ENCODE measurements at places on chromosomes 7 and 10.

GRCh38 chr7:74214816-74215630, 5.2 kb downstream of the LAT2 start:
- DNase-seq, result no peak

DNA sequence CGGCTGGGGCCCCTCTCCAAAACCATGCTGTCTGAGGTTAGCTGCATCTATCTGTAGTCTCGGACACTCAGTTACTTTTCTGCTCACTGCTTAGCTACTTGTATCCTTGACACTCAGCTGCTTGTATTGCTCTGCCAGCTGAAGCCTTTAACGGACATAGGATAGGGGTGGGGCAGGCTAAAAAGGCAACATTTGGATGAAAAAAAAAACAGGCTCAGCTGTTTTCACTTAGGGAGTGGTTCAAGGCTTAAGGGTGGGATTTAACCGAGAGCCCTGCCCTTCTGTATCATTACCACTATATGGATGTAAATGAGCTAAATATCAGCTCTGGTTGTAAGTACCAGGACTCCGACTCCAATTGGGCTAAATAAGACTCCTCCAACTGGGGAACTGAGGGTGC, 28.6 kb downstream of the LSMEM1 start:
- DNase-seq, result no peak

GRCh38 chr10:126499744-126500143, 111.5 kb upstream of the ADAM12 start:
- no peak for DNase-seq

- DNase-seq, result no peak
Measured at GRCh38 chr7:30459591-30460245, 18.9 kb downstream of the NOD1 start.

DNA sequence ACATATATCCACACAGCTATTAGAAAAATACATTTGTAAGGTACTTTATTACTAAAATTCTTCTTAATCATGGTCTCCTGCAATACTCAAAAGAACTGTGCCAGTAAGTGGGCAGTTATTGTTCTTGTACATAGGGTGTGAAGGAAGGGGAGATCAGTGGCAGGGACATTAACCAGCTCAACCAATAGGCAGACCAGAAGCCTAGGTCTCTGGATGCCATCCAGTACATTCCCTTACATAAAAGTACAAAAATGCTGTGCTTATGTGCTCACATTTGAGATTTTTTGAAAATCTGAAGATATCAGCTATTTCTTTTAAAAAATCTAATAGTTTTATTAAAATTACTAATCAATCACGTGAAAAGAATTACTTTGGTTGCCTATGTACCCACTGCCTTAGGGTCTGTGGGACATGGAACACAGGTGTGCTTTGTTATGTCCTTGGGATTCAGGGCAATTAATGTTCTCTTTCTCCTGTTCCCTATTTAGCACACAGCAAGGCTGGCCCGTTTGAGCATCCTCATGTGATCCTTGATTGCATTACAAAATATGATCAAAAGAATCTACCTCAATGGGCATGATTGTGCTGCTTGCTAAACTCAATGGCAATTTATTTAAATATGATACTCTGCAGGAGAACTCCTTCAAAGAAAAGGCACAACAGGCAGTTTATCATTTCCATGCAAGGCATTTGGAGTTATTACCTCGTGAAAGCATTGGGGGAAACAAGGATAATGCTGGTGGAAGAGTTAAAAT, 22.7 kb downstream of the TWIST1 start:
- DNase-seq, result no peak

DNA sequence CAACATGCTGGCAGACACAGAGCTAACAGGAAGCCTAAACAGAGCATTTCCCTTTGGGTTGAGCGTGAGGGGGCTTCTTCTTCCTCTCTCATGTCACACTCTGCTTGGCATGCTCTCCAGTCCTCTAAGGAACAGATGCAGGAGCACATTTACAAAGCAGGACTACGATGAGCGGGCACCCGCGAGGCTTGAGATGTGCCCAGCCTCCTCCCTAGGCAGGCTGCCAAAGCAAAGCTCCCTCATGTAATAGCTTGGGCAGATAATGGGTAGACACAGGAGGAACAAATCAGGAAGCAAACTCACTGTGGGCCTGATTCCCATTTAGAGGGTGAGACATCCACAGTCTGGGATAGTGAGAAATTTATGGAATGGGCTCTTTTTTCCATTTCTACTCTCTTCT, 519.1 kb downstream of the NRG3 start:
- no peak for DNase-seq

GRCh38 chr10:47164126-47164799, 135.7 kb upstream of the GDF10 start:
- DNase-seq, result no peak

GRCh38 chr7:20310963-20311742, 19.5 kb upstream of the ITGB8 start:
- DNase-seq, result no peak

- no peak for DNase-seq
Measured at GRCh38 chr7:146528581-146528980, 412.0 kb downstream of the CNTNAP2 start.

- DNase-seq, result no peak
Measured at GRCh38 chr10:124694481-124695220, 49.5 kb downstream of the FAM53B start.

- no peak for DNase-seq
Measured at GRCh38 chr10:114571316-114571999, 86.6 kb downstream of the ABLIM1 start.

DNA sequence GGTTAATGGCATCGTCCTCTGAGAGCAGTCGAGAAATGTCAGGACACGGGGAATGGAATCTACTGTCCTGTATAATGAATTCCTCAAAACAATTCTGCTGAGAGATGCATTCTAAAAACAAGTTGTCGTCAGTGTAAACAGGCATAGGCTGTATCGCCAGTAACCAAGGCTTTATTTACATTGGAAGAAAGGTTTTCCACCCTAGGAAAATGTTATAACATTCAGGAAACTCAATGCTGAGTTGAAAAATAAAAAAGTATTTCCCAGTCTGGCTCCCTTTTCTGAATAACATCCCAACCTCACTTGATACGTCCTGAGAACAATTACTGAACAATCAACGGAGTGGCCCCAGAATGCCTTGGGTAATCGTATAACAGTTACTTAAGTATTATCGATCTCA, 79.6 kb upstream of the UCN3 start:
- DNase-seq, result no peak

GRCh38 chr7:46150202-46150601, 229.1 kb upstream of the IGFBP3 start:
- DNase-seq, result no peak

DNA sequence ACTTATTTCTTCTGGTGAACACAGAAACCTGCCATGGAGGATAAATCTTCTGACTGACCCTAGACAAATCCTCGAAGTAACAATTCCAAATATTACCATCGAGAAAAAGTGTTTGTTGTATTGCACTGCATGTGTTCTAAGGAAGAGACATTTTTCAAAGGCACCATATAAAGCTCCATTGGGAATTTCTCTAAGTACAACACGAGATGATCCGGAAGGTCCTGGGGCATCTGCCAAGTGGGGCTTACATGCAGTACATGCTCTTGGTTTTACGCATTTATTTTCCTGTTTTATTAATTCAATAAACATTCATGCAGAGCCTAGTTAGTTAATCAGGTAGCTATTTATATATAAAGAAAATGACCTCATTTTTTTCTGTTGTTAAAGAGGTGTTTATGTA, 692.0 kb upstream of the IGFBP3 start:
- DNase-seq, result no peak

GRCh38 chr7:131507592-131508331, 48.7 kb downstream of the PODXL start:
- peak; percentile 69 for DNase-seq

GRCh38 chr10:114521255-114521654, 117.0 kb upstream of the AFAP1L2 start:
- no peak for DNase-seq

DNA sequence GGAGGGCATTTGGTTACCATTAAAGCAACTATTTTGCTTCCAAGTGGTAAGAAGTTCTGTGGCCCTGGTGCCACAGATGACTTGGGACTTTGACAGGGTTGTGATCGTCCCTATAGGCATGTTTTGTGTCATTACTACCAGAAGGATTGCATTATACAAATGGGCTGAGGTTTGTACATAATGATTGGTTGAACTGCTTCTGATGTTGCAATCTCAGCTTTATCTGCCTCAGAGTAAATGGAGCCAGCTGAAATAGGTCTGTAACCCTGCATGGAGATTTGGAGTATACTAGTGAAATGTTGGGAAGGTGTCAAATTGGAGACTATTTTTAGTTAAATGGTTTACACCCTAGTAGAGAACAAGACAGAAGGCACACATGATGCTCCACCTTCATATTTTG, 46.1 kb upstream of the SEPTIN7 start:
- DNase-seq, result no peak

- DNase-seq, result no peak
Measured at GRCh38 chr7:117140921-117141320, 181.9 kb downstream of the WNT2 start.

DNA sequence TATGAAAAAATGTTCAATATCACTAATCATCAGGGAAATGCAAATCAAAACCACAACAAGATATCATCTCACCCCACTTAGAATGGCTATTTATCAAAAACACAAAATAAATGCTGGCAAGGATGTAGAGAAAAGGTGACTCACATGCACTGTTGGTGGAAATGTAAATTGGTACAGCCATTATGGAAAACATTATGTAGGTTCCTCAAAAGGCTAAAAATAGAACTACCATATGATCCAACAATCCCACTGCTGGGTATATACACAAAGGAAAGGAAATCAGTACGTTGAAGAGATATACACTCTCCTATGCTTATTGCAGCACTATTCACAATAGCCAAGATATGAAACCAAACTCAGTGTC, 50.2 kb downstream of the CDK1 start:
- no peak for DNase-seq

- DNase-seq, result peak; percentile 70
Measured at GRCh38 chr7:70660154-70660818, 471.7 kb upstream of the GALNT17 start.

GRCh38 chr10:131890276-131891195, 10.3 kb upstream of the PPP2R2D start:
- no peak for DNase-seq

- DNase-seq, result no peak
Measured at GRCh38 chr7:30313793-30314192, 29.4 kb downstream of the ZNRF2 start.

GRCh38 chr7:99707096-99707495, 27.3 kb upstream of the CYP3A5 start:
- no peak for DNase-seq

GRCh38 chr10:5888351-5888750, 1.3 kb downstream of the ANKRD16 start:
- no peak for DNase-seq

DNA sequence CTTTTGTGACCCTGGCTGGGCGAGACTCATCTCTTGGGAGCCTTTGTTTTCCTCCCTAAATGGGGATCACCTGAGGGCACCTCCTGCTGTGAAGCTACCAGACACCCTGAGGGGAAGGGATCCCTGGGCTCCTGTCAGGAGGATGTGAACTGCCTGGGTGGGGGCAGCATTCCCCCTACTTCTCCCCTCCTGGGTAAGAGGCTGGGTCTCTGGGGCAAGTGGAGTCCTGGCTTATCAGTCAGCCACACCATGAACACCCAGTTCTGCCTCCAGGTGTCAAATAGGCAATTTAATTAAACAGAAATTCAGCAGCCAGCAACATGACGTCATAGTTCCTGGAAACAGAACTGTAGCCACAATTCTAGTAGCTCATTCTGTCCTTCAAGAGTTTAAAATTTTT, 97.7 kb upstream of the RET start:
- DNase-seq, result no peak

- DNase-seq, result no peak
Measured at GRCh38 chr7:13411636-13412035, 577.8 kb downstream of the ETV1 start.

DNA sequence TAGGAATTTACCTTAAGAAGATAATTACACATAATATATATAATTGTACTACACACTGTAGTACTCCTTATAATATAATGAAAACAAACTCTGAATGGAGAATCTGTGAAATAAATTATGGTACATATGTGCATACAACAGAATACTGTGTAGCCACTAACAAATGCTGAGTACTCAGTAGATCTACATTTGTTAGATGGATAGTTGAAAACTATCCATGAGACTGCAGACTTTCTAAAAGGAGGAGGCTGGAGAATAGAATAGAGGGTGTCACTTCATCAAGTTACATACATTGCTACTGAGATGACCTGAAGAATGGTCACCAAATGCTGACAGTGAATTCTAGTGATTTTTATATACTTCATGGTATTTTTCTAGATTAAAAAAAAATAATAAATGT, 68.7 kb upstream of the OGDHL start:
- no peak for DNase-seq

GRCh38 chr7:115097175-115097671, 175.3 kb downstream of the MDFIC start:
- DNase-seq, result no peak

DNA sequence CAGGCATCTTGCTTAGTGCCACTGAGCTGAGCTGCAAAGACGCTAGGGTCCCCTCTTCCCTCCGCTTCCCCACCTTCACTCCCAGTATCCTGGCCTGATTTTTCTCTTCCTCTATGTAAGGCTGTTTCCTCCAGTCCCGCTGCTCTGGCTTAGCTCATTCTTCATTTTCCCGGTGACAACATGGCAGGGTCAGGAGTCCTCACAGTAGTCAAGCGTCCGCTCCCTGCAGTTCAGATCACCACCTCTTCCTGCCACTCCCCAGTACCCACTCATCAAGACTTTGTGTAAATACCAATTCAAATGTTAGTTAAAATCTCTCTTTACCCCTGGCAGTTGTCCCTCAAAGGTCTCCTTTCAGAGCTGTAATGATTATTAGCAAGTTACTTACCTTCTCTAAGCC, 650.4 kb upstream of the CELF2 start:
- no peak for DNase-seq

- DNase-seq, result no peak
Measured at GRCh38 chr10:119670717-119671116, 19.5 kb downstream of the BAG3 start.

DNA sequence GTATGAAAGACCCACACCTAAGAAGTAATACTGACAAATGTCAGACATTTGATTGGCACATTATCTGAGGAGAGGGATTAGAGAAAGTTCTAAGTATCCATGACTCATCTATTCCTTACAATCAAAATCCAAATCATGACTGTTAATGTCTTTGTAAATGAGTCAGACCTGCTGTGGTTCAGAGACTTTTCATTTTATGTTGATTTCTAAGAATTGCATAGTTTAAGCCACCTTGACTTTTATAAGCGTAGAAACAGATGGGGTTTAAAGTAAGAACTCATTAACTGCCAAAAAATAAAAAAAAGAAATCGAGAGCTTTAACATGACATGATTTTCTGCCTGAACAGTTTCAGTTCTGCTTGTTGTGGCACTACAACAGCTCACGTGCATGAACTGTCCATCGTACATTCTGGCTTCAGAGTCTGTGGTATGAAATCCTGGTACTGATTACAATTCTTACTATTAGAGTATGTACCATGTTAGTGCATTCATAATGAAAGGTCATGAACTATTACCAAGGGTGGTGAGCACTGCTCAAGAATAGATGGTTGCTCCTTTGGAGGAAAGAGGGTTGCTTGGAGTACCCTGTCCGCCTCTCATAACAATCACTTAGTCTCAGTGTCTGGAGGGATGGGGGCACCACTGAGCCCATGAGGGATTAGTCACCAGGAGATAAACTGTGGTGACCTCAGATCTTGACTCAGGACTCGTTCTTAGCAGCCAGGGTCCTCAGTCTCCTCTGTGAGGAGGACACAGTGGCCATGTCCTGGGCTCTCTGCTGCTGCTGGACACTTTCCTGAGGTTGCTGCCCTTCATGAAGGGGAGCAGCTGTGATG, 42.2 kb downstream of the ACSM6 start:
- DNase-seq, result no peak

- DNase-seq, result no peak
Measured at GRCh38 chr10:42781893-42782445, 626 bp upstream of the BMS1 start.
